Right renal cortex interstitium (tissue), 3 donors: ENCODE measurements at places on chromosomes 1 and 21. TPM values are rescaled to one million over a fixed set of nuclear protein-coding genes. Genes with fewer than 3 reads are reported as not detected.

DNA sequence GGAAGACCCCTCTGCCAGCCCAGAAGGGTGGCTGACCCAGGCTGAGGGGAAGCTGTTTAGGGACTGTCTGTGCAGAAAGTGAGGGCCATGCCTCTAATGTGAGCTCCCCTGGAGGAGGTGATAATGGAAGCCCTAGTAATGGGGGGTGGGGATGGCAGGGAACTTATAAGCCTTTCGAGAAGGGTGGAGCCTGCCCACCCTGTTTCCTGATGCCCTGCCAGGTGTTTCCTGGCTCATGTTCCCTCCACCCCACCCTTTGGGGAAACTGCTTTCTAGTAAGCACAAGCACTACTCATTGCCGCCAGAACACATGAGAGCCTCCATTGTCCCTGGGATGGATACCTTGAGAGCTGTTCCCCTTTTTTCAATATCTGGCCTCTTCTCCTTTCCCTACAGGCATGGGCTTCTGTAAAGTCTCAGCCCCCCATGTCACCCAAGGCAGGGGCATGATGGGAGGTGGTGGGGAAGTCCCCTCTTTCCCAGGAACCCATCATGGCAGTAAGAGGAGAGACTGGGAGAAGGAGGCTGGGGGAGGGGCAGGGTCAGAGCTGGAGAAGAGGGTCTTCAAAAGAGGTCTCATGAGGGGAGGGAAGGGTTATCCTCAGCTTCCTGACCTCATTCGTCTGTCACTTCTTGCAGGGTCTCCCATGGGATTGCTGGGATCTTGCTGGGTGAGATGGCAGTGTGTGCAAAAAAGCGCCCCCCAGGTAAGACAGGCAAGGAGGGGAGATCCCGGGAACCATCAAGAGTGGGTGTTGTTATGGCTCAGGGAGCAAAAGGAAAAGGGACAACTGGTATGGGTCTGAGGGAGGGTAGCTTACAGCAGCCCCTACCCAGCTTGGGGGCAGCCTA, 2.4 kb downstream of the ATP8B2 start:
- DNase-seq: no peak

KCNE2 gene
- 0.88 TPM for polyA plus RNA-seq

PADI1 gene
- not detected for polyA plus RNA-seq

GRCh38 chr1:119266386-119266785, 102.2 kb upstream of the HAO2 start:
- DNase-seq: no peak

- DNase-seq: no peak
Observed at GRCh38 chr21:46604975-46605766, at the start of gene S100B. Gene S100B (minus strand): TSS chr21:46605082. CDS start chr21:46602415, 2,667 bp downstream.

DNA sequence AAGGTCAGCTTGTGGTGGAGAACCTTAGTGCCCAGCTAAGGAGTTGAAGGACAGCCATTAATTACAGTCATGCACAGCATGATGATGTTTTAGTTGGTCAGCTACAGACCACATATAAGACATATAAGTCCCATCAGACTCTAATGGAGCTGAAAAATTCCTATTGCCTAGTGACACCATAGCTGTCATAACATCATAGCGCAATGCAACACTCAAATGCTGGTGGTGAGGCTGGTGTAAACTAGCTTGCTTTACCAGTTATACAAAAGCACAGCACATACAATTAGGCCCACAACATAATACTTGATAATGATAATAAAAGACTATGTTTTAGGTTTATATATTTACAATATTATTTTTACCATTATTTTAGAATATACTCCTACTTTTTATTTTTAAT, 4.0 kb downstream of the ECHDC2 start:
- no peak for DNase-seq

DNA sequence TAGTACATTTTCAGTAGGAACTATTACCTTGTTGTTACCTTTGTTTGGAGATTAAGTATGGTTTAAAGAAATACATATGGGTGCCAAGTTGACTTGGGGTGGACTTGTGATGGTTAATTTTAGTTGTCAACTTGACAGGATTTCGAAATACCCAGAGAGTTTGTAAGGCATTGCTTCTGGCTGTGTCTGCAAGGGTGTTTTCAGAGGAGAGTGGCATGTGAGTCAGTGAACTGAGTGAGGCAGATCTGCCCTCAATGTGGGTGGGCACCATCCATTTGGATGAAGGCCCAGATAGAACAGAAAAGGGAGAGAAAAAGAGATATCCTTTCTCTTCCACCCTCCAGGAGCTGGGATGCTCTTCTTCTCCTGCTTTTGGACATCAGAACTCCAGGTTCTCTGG, 315.5 kb downstream of the GPATCH2 start:
- DNase-seq: no peak

DNA sequence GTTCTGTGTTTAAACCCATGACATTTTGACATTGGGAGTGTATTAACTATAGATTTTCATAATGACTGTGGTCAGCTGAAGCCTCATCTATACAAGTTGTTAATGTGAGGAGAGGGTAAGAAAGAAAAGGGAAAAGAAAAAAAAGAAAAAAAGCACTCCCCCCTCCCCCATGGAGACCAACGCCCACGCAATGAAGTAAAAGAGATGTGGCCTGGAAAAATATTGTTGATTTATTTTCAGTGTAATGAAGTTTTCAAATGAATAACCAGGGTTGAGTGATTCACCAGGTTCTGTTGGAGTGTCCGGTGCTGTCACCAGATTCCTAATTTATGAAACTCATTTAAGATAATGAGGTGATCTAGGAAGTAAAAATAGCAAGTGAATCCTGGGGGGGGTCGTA, 4.7 kb downstream of the RNF220 start:
- no peak for DNase-seq

DNA sequence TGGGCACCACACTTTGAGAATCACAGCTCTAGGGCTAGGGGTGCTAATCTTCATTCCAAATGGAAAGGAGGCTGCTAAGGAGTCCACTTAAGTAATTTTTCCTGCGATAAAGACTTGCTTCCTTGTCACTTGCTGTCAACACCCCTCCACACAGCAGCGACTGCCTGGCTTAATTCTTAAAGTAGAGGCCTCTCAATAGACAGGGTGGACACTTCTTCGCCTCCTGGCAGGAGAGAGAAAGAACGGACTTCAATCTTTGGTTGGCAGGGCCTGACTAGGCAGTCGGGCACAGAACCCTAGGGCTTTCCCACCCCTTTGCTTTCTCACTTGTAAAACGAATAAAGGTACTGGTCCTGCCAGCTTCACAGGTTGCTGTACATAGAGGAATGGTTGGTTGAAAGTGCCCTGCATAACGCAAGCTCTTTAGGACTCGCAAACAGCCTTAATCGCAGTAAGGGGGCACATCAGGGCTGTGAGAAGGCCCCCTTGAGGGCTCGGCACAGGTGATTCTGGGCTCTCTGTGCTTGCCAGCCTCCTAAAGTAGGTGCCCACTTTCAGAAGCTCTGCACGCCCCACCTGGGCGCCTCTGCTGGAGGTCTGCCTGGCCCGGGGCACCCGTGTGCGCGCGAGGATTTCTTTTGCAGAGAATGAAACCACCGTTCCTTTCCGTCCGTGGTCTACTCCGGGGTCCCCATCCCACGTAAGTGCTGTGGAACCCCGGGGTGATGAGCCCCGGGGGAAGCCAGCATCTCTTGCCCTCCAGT, 47.6 kb upstream of the CD34 start:
- no peak for DNase-seq

GRCh38 chr21:45971616-45972352, 9.8 kb upstream of the COL6A1 start:
- DNase-seq: no peak
